ENCODE measurements at places on chromosomes 16 and 17.
A peak's percentile ranks its signal among the peaks of the same experiment; 100 is the strongest.

DNA sequence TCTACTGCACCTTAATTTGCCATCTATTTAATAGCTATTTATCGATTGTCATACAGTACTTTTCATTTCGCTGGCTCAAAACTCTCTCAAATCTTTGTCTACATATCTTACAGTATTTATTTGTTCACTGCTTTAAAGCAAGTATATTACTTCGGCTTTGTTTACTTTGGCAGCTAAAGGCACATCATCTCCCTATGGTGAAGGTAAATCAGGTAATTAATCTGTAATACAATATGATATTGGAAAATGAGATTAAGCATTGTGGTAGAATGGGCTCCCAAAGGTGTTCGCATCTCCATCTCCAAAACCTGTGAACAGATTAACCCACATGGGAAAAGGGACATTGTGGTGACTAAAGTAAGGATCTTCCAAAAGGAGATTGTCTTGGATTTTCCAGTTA lies 6.5 kb downstream of the TMEM170A start:
- DNase-seq, result no peak

DNA sequence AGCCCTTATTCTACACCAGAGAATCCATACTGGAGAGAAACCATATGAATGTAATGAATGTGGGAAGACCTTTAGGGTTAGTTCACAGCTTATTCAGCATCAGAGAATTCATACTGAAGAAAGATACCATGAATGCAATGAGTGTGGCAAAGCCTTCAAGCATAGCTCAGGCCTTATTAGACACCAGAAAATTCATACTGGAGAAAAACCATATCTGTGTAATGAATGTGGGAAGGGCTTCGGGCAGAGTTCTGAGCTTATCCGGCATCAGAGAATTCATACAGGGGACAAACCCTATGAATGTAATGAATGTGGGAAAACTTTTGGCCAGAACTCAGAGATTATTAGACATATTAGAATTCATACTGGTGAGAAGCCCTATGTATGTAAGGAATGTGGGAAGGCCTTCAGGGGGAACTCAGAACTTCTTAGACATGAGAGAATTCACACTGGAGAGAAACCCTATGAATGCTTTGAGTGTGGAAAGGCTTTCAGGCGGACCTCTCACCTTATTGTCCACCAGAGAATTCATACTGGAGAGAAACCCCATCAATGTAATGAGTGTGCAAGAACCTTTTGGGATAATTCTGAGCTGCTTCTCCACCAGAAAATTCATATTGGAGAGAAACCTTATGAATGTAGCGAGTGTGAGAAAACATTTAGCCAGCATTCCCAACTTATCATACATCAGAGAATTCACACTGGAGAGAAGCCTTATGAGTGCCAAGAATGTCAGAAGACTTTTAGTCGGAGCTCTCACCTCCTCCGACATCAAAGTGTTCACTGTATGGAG lies 14.1 kb downstream of the ZFP3 start:
- no peak for DNase-seq

GRCh38 chr17:70750983-70751382 lies 581.7 kb downstream of the KCNJ2 start:
- DNase-seq, result no peak

DNA sequence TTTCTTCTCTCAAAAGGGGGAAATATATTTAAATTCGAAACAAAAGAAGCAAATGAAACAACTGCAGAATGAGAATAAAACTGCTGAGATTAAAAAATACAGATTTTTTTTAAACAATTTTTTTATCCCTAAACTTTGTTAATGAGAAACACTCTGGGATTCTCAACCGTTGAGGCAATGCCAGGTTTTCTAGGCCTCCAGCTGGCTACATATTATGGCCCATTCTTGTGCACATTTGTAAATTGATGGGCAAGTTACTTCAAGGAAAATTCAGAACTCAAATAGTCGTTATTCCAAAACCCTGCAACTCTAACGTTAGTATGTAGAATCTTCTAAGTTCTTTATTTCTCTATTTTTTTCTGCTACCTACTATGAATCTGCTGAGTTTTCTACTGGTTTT lies 239.3 kb upstream of the WSCD1 start:
- DNase-seq, result no peak

DNA sequence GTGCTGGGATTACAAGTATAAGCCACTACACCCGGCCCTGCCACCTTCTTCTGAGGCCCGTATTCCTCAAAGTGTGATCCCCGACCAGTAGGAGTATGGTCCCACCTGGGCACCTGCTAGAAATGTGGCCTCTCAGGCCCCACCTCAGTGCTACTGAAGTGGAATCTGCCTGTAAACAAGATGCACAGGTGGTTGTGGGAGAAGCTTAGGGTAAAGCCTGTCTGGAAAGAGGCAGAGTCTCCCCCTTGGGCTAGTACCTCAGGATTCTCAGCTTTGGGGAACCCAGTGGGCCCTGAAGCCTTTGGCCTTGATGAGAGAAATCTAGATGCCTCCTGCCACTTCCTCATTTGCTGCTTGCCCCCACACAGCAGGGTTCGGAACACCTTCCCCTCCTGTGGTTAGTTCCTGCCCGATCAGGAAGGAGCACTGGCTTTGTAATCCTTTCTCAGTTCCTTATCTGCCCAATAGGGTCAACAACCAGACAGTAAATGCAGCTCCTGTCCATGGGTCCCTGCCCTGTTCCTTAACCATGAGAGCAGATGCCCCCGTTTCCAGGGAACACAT lies 25.2 kb downstream of the TK2 start:
- no peak for DNase-seq

DNA sequence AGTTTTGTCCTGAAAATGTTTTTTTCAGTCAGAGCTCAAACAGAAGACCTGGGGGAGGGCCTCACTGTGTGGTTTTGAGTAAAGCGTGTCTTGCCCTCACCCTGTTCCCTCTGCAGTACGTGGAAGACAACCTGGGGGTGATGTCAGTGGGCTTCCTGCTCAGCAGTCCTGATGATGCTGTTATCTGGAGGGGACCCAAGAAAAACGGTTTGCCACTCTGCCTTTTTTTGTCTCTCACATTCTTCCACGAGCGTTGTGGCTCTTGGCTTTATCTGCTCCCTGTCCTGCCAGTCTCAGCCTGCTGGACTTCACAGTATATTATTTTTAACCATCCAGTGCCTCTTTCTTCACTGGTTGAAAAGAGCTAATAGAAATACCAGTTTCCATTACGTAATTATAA lies 12.9 kb downstream of the NUBP1 start:
- no peak for DNase-seq

DNA sequence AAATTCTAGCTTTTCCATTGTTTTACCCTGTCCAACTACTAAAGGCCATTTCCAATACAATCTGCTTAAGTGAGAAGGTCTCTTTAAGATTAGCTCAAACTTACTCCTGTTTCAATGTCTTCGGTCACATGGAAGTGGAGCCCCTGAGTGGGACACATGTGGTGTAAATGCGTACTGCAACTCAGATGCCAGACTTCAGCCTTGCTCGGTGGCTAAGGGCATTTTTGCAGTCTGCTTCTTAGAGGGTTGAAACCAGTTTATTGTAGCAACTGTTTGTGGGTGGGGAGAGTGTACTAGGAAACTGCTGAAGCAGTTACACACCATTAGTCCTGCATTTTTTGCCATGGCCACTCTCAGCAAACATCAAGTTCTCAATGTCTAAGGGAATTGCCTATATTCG lies 140.6 kb downstream of the PARN start:
- no peak for DNase-seq

GRCh38 chr17:49859991-49860953 lies 12.4 kb upstream of the TAC4 start:
- DNase-seq, result peak; percentile 24

- no peak for DNase-seq
These were observed 1.4 kb upstream of the ATP6V0A1 start for GRCh38 chr17:42457107-42457792.

GRCh38 chr16:7605812-7606211 lies 273.2 kb downstream of the RBFOX1 start:
- DNase-seq, result no peak

GRCh38 chr17:8392674-8393469 lies 4.8 kb downstream of the RNF222 start:
- no peak for DNase-seq

GRCh38 chr17:28969706-28970393 lies 18.5 kb upstream of the PHF12 start:
- no peak for DNase-seq

DNA sequence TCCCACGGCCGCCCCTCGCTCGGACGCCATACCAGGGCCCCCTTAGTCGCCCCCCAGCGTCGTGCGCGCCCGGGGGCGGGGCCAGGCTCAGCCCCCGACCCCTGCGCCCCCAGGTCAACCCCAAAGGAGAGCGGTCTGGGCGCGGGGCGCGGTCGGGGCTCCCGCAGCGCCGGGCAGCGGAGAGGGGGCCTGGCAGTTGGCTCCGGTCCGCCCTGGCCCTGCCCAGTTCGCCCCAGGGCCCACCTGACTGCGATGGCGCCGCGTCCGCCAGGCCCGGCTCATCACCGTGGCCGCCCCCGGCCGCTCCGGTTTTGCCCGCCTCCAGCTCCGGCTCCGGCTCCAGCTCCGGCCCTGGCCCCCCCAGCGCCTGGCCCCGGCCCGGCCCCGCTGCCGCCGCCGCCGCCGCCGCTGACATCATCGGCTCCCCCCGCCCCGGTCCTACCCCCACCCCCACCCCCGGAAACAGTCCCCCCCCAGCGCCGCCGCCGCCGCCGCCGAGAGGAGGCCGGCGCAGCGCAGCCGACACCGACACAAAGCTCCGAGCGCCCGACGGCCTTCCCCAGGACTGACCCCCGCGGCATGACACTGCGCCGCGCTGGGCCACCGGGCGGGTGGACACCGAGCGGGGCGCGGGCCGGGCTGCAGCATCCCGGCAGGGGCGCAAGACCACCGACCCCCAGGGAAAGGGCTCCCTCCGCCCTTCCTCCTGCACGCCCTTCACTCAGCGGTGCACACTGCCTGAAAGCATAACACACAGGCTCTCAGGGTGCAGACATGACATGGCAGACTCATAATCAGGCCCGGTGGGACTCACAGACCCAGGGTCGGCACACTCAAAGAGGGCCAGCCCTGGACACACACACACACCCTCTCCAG lies at the start of gene ZBTB4:
Gene ZBTB4, minus strand, starts transcription at position 419 of the 876 bp plus-strand sequence. CDS start 12,830 bp downstream, outside the sequence.
- peak; percentile 30 for DNase-seq

DNA sequence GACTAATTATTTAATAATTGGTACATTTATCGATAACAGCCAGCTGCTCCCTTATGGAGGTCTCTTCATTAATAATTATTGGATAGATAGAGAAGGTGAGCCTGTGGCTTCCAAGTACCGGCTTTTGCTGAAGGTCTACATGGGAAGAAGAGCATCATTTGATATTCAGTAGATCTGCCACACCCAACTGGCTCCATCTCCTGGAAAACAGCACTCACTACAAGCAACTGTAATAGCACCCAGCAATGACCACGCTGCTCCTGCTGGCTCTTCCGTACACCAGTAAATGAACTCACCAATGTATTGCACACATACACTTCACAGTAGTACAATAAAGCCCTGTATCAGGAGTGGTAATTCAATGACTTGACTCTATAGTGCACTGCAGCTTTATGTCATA lies 19.5 kb downstream of the MARVELD3 start:
- DNase-seq, result peak; percentile 24

DNA sequence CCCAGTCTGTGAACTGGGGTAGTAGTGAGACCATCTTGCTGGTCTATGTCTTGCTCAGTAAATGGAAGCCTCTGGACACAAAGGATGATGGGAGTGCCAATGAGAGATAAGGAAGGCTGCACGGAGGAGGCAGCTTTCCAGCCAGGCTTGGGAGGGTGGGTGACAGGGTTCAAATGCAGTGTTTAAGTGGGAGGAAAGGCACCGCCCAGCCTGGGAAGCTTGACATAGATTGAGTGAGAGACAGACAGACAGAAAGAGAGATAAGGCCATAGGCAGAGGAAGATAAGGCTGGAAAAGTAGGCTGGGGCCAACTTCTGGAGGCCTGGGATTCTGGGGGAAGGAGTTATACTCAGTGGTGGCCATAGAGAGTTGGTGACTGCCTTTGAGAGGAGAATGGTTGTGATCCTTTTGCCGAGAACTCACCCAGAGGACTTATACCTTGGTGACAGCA lies 7.2 kb upstream of the COL1A1 start:
- DNase-seq, result no peak

DNA sequence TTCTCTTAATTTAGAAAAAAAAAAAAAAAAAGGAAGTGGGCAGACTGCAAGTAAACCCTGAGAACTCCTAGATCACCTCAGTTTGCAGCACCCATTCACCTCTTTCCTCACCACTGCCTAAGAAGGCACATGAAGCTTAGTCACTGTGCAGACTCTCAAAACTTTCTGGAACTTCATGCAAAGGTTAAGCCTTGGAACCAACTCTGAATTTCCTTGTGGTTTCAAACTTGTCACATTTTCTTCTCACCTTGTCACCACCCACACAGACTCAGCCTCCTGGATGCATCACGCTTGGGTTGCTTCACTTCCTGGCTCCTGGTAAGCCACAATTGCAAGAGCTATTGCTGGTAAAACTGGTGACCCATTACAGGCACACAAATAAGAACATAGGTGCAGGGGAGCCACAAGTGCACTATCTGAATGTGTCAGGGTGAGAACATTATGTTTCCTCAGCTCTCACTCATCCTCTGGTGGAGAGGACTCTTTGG lies 15.0 kb upstream of the CPD start:
- no peak for DNase-seq

DNA sequence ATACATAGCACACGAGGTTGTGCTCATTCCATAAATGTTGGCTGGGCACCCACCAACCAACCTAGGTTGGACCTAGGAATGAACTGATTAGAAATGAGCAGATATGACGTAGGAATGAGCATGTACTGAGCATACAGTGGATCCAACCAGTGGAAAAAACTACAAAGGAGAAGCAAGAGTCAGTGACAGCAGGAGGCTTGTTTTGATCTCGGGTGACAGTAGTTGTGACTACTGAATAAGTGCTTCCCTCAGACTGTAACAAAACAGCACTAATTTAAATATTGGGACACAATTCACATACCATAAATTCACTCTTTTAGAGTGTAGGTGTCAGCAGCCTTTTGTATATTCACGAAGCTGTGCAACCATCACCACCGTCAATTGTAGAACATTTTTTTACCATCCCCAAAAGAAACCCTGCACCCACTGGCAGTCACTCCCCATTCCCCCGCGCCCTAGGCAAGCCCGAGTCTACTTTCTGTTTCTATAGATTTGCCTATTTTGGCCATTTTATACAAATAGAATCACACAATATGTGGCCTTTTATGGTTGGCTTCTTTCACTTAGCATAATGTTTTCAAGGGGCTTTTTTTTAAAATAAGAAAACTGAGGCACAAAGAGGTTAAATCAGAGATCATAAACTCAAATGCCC lies 7.0 kb downstream of the VAC14 start:
- no peak for DNase-seq

GRCh38 chr17:76957678-76958464 lies 89.7 kb downstream of the MGAT5B start:
- DNase-seq, result no peak

All from SHP77 (cell line).